ENCODE measurements at places on chromosomes 16 and 17.
A peak's percentile ranks its signal among the peaks of the same experiment; 100 is the strongest.

- no peak for DNase-seq
Measured at GRCh38 chr16:75048530-75048929, 49.7 kb downstream of the ZNRF1 start.

GRCh38 chr17:46766493-46767491 is 51.7 kb downstream of the WNT3 start:
- DNase-seq: no peak

DNA sequence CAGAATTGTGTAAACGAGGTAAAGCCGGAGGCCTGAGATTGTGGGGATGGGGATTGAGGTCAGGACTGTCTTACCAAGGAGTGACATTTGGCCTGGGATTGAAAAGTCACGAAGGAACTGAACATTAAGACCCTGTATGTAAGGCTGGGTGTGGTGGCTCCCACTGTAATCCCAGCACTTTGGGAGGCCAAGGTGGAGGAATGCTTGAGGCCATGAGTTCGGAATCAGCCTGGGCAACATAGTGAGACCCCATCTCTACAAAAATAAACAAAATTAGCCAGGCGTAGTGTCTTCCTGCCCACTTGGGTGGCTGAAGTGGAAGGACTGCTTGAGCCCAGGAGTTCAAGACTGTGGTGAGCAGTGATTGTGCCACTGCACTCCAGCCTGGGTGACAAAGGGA is 75.5 kb downstream of the JPH3 start:
- no peak for DNase-seq

DNA sequence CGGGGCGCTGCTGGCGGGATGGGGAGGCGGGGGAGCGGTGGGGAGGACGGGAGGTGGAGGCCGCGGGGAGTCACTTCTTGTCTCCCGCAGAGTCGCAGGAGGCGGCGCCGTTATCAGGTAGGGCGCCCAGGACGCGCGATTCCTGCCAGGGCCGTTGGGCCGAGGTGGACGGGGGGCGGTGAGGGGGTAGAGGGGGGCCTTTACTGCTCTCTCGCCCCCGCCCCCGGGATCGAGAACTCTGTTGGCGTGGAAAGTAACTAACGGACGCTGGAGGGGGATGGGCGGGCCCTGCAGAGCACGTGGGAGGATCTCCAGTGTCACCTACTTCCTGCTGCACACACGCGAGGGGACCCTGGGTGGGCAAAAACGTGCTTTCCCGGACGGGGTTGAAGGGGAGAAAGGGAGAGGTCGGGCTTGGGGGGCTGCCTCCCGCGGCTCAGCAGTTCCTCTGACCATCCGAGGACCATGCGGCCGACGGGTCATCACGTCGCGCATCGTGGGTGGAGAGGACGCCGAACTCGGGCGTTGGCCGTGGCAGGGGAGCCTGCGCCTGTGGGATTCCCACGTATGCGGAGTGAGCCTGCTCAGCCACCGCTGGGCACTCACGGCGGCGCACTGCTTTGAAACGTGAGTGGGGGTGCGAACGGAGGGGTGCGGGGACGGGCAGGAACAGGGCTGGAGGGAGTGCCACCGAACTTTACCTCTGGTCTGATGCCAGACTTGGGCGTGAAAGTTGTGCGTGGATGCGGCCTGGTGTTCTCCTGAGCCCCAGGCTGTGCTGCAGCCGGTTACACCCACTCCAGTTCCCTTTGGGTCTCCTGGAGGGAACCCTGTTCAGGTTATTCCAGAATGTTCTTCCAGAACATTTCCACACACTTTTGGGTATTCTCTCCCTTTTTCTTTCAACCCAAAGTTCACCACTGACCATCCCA is 569 bp downstream of the PRSS21 start:
- no peak for DNase-seq

DNA sequence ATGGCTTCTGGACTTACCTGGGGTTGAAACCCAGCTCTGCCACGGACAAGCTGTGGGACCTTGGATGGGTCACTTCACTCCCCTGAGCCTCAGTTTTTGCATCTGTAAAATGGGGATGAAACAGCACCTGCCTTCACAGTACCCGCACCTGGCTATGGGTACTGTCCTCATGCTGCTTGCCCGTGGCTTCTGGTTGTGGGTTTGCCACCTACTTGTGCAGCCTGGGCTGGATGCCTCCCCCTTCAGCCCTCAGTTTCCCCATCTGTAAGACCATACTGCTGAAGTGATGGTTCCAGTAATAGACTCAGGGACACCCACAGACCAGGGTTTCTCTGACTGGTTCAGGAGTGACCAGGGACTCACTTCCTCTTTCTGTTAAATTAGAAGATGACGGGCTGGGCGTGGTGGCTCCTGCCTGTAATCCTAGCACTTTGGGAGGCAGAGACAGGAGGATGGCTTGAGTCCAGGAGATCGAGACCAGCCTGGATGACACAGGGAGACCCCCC is 9.4 kb downstream of the GLIS2 start:
- DNase-seq: no peak

DNA sequence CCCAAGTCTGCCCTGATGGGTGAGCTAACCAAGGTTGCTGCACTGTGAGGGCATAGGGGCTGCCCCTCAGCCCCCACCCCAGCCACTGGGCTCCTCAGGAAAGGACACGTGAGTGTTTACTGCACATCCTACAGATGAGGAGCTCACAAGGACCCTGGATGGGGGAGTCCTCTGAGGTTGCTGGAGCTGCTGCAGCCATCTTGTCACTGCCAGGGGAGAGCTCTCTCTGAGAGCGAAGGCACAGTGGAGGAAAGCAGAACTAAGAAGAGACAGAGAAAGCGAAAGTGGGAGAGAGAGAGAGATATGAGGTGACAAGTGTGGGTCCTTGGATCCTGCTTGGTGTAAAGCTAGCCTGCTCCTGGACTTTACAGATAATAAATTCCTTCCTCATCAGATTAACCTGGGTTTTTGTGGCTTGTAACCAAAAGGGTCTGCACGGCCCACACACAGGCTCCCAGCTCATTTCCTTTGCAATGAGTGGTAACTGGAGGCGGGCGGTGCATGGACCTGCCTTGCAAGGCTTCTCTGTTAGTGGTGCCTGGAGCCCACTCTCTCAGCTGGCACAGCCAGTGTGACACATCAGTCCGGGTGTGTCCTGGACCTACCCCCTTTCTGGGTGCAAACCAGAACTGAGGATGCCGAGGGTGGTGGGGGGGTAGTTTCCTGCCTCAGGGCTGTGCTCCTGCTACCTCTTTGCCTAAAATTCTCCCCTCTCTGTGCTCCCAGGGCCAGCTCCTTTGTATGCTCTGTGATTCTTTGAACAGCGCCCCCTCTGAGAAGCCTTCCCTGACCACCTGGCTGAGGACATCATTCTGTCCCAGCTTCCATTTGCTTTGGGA is 14.2 kb downstream of the SNX20 start:
- no peak for DNase-seq

GRCh38 chr17:18977646-18978045 is 25.7 kb downstream of the SLC5A10 start:
- DNase-seq: no peak

DNA sequence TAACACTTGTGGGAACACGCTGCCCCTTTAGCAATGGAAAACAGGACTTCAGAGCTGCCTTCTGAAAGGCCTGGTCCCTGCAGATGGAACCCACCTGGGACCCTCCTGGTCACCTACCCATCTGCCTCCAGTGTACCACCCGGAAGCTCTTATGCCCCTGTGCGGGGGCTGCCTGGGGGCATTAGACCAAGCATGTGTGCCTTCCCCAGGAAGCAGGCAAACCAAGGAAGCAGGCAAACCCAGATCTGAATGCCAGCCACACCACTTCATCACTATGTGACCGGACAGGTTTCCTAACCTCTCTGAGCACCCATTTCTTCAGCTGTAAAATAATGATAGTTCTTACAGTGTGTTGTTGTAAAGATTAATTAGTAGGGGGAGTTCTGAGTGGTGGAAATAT is 20.8 kb upstream of the LRRC37A3 start:
- no peak for DNase-seq

DNA sequence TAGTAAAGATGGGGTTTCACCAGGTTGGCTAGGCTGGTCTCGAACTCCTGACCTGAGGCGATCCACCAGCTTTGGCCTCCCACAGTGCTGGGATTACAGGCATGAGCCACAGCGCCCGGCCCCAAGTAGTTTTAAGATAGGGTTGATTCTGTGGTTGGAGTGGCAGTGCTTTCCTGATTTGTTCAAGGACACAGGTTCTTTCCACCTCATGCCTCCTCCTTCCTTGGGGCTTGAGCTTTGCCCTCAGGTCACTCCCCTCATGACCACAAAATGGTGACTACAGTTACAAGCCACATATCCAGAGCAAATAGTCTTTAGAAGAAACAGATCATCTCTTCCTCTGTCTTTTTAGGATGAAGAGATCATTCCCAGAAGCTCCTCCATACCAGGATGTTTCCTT is 25.3 kb upstream of the SMURF2 start:
- DNase-seq: no peak

DNA sequence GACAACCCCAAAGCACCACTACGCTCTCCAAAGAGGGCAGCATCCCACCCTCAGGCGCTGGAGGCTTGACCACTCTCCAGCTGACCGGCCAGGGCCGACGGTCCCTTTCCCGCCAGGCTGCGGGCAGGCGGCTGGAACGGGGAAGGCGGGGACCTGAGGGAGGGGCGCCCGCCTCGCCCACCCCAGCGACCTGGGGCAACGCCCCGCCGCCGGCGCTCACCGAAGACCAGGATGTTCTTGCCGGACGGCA is 431 bp downstream of the DYNC1LI2 start:
- DNase-seq: no peak

GRCh38 chr17:75514299-75514918 is 928 bp downstream of the CASKIN2 start:
- no peak for DNase-seq

- DNase-seq: no peak
Measured at GRCh38 chr16:57630931-57631845, 2.8 kb downstream of the ADGRG1 start.

GRCh38 chr17:79000396-79001189 is 9.0 kb downstream of the CANT1 start:
- DNase-seq: no peak

- no peak for DNase-seq
Measured at GRCh38 chr17:76840884-76841775, 27.1 kb upstream of the MGAT5B start.

- no peak for DNase-seq
Measured at GRCh38 chr16:72001180-72001874, 1.1 kb upstream of the PKD1L3 start.

GRCh38 chr16:1077877-1078578 is 5.5 kb downstream of the SSTR5 start:
- DNase-seq: no peak

DNA sequence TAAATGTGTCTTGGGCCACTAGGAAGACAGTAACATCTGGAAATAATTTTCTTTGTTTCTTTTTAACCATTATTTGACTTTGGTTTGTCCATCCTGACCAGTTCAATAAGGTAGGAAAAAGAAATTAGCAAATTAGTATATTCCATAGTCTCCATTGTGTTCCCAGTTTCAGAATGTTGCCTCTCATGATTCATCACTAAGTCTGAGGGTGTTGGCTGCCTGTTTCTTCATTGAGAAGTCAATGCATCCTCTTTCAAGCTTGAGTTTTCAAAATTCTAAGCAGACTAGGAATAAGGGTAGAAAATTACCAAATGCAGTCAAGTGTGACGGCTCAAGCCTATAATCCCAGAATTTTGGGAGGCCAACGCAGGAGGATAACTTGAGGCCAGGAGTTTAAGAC is 41.9 kb downstream of the ZFHX3 start:
- DNase-seq: no peak

DNA sequence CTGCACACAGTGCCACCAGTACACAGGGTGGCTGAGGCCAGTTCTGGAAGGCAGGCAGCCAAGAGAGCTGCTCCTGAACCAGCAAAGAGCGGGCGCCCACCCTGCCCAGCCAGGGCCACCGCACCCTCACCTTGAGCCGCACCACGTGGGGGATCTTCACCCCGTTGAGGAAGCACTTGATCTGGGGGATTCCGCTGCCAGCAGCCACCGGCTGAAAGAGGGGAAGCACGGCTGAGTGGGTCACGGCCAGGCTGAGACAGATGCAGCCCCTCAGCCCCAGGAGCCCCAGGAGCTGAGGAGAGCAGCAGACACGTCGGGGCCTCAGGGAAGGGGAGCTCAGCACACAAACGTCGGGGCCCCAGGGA is 14.6 kb upstream of the CCDC154 start:
- DNase-seq: no peak

DNA sequence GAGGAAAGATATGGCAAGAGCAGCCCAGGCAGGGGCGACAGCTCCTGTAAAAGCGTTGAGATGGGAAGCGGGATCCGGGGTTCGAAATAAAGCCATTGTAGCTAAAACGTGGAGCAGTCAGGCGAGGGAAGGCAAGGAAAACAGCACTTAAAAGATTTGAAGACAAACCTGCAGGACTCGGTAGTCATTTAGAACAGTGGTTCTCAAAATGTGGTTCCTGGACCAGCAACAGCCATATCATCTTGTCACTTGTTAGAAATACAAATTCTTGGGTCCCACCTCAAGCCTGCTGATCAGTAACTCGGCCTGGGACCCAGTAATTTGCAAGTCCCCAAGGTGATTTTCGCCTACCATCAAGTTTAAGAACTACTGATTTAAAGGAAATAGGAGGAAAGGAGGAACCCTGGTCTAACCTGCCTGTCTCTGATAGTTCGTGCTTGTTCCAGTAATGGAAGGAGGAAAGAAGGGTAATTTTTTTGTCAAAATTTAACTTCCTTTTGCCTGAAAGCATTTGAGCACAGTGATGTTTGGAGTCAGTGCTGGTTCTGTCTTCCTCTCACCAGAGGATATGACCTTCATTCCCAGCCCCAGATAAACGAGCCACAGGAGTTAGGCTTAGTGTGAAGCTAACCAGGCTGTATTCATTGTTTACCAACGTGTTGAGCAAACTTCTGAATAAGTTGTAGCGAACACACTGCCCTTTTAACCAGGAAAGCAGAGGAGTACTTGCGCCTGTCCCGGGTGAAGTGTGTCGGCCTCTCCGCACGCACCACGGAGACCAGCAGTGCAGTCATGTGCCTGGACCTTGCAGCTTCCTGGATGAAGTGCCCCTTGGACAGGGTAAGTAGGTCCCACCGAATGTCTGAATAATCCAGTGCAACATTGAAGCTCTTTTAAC is 1.1 kb downstream of the ORC6 start:
- DNase-seq: no peak

- no peak for DNase-seq
Measured at GRCh38 chr17:21209511-21210175, 4.3 kb downstream of the TMEM11 start.

DNA sequence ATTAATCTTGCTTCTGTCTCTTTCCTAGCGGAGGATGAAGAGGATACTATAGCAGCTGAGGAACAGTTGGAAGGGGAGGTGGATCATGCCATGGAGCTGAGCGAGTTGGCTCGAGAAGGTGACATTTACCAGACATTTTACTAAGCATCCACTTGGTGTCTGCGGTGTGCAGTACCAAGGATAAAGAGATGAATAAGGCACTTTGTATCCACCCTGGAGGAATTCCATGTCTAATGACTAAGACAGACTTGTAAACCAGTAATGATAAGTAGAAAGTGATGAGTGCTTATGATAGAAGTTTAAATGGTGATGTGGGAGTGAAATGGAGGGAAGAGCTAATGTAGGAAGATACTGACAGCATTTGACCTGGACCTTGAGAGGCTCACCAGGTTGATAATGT is 12.0 kb downstream of the SRCAP start:
- DNase-seq: no peak

GRCh38 chr17:82985973-82986372 is 93.4 kb upstream of the METRNL start:
- peak; percentile 43 for DNase-seq

- DNase-seq: no peak
Measured at GRCh38 chr16:13552062-13552959, 367.6 kb upstream of the ERCC4 start.

All from stimulated activated CD4-positive, alpha-beta T cell treated with anti-CD3 and anti-CD28 coated beads, Interleukin-15, amount 100 ng/mL, for 1 hour (primary cell).